ENCODE measurements at places on chromosomes 4 and X.

DNA sequence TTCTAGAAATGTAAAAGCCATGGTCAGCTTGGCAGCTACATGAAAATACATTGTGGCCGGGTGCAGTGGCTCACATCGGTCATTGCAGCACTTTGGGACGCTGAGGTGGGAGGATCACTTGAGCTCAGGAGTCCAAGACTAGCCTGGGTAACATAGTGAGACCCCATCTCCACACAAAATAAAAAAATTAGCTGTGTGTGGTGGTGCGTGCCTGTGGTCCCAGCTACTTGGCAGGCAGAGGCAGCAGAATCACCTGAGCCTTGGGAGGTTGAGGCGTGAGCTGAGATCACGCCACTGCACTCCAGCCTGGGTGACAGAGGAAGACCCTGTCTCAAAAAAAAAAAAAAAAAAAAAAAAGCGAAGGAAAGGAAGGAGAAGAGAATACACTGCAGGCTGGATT, 29.0 kb downstream of the RNF212 start:
- no peak for DNase-seq

- DNase-seq, result no peak
These were observed 81.5 kb downstream of the SHROOM2 start for GRCh38 chrX:9867753-9868152.

DNA sequence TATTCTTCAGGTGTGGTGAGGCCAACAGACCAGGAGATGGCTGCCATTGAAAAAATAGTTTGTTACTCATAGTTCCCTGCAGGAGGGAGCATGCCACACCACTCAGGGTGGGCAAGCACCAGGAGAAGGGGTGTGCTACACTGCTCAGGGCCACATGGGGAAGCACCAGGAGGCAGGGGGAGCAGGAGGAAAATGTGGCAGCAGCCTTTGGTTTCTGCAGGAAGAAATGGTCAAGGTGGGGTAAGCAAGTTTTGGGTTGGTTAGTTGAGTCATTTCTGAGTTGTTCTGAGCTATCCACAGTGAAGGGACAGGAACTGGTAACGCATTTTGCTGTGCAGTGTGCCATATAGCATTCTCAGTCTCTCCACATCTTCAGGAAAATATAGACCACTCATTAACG, 23.8 kb downstream of the FGFBP1 start:
- DNase-seq, result no peak

GRCh38 chr4:29423836-29424721, 1296.1 kb upstream of the PCDH7 start:
- no peak for DNase-seq

DNA sequence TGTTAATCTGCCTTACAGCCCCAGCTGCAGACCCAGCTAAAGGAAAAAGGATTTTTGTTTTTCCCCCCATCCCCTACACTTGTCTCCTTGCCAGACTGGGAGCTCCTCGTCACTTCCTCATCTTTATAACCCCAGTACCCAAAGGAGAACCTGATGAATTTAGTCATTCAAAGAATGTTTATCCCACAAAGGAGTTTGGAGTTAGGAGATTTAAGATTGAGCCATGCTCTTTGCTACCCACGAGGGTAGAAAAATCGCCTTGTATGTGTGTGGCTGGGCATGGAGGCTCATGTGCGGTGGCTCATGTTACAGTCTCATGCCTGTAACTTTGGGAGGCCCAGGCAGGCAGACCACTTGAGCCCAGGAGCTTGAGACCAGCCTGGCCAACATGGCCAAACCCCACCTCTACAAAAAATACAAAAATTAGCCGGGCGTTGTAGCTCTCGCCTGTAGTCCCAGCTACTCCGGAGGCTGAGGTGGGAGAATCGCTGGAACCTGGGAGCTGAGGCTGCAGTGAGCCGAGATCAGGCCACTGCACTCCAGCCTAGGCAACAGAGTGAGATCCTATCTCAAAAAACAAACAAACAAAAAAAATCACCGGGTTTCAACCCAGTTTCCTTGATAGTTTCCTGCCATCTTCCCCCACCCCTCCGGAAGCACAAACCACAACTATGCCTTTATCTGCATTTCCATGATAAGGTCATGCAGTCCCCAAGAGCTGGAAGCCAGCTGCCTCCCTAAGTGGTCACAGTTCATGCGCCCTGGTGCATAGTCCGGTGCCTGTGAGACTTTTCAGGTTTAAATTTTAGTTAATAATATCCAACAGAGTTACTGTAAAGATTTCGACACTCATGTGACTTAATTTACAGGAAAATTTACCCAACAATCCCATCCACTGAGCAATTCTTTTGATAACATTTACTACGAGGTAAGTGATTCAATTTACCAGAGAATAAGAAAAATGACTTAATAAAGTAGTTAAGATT, 1.5 kb downstream of the CFAP97 start:
- DNase-seq, result no peak

Measured in NCI-H1417 treated with DMSO at 0.1 percent for 48 hours (cell line).